Cerebellar nuclear complex (tissue), 1 donor: ENCODE measurements at places on chromosomes 13 and 19.

DNA sequence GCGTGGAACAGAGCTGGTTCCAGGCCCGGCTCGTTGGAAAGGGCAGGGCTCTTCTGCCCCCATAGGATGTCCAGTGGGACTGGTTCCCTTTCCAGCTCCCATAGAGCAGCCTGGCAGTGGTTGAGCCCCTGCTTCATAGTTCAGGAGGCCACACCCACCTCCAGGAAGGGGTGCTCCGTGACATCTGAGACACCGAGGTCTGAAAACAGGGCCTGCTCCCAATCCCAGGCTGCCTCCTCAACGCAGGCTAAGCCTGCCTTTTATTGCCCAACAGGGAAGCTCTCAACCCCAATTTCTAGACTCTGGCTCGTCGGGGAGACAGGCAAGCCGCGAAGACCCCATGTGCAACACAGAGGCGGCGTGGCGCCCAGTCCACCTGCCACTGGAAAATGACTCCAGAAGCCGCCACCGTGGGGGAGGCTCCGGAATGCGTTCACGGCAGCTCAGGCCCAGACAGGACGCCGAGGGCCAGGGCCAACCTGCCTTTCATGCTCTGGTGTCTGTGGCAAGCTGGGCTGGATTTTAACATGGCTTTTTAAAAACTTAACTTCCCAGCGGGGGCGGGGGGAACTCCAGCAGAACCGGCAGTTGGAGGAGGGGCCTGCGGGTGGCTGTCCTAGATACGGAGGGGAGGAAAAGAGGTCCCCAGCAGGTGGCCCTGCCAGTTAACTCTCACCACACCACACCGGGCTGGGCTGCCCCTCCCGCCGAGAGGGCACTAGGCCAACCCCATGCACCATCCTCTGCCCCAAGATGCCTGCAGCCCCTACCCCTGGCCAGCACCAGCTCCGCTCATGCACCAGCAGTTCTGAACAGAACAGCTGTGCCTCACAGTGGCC, 17.9 kb upstream of the TINCR start:
- DNase-seq = no peak

GRCh38 chr19:3098515-3099346, 4.6 kb downstream of the GNA11 start:
- DNase-seq = no peak

GRCh38 chr19:7262470-7262869, 31.7 kb downstream of the INSR start:
- DNase-seq = no peak

- no peak for DNase-seq
Observed at GRCh38 chr13:45733361-45733760, 31.2 kb downstream of the CBY2 start.
